Stimulated activated CD4-positive, alpha-beta T cell treated with anti-CD3 and anti-CD28 coated beads, Interleukin-2, amount 100 ng/mL, for 24 hours (primary cell): ENCODE measurements at places on chromosomes 5 and 9.

DNA sequence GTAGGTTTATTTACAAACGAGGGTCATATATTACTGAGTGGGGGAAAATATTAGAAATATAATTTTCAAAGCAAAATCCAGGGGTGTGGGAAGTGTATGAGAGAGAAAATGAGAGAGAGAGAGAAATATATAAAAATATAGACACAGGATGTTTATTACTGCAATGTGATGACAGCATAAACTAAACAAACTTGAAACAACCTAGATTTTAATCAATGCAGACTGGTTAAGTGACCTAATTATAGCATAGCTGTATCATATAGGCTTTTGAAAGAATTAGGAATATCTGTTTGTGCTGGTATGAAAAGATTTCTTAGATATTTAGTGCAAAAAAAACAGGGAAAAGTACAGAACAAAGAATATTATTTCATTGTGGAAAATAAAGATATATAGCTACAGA is 280.5 kb downstream of the ACTL7B start:
- DNase-seq = no peak

- no peak for DNase-seq
These were observed 755 bp downstream of the DND1 start for GRCh38 chr5:140672455-140673186.

GRCh38 chr5:59471463-59471862 is 422.1 kb downstream of the PDE4D start:
- DNase-seq = no peak

- peak; percentile 14 for DNase-seq
These were observed 1.1 kb downstream of the PPIC start for GRCh38 chr5:123035360-123035917.

DNA sequence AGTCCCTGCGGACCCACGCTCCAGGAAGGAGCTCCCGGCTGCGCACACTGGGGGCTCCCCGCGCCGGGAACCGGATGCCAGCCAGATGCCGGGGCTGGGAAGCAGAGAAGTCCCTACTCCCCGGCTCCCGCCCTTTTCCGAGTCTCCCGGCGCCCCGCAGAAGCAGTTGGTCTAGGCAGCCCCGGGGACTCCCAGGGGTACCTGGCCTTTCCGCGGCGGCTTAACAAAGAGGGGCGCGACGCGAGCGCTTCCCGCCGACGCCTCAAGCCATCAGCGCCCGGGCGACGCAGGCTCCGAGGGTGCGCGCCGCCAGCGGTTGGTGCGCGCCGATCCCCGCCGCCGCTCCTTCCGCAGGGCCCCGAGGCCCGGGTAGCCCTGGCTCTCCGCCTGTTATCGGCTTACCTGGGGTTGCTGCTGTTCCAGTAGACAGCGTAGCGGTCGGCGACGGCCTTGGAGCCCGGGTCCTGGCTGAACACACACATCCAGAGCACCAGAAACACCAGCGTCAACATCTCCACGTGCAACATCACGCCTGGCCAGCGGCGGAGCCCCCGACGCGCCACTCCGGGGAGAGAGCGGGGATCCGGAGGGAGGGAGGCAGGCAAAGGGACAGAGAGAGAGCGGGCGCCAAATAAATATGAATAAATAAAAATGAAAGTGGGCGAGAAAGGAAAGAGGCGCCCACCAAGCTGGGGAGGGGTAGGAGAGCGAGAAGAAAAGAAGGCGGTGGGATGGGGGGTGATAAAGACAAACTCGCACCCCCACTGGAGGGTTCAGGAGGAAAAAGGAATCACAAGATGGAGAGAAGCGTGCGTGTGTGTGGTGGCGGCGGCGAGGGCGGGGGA is 428 bp downstream of the EFNA5 start:
- DNase-seq = no peak

GRCh38 chr9:136564379-136564988 is 18.6 kb upstream of the NOTCH1 start:
- no peak for DNase-seq

- DNase-seq = no peak
These were observed 45.8 kb upstream of the ATG10 start for GRCh38 chr5:81925981-81926380.

- no peak for DNase-seq
These were observed 82.7 kb downstream of the EGFLAM start for GRCh38 chr5:38341056-38341455.

DNA sequence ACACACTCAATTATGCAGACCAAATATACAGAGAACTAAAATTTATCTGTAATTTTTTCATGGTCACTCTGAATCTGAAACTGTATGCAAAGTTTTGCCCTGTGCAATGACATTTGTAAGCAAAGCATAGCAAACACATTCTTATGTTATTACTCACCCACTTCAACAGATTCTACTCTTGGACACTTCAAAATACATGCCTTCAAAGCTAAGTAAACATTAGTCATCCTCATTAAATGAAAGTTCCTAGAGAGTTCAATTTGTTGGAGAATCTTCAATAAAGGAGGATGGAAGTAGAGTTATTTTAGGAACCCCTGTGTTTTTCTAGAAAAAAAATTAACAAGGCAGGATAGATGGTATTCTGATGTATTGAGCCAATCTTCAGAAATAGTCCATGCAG is 639.7 kb upstream of the C9orf72 start:
- DNase-seq = no peak

- DNase-seq = no peak
These were observed 424.2 kb upstream of the WWC1 start for GRCh38 chr5:167867281-167867680.

GRCh38 chr5:1731091-1731639 is 68.5 kb downstream of the MRPL36 start:
- DNase-seq = no peak

- DNase-seq = no peak
These were observed 27.5 kb downstream of the GABRA6 start for GRCh38 chr5:161713042-161713441.

- peak; percentile 37 for DNase-seq
These were observed 56.7 kb downstream of the MAPKAP1 start for GRCh38 chr9:125650271-125650737.

- no peak for DNase-seq
These were observed 12.7 kb upstream of the SVEP1 start for GRCh38 chr9:110592044-110592830.

DNA sequence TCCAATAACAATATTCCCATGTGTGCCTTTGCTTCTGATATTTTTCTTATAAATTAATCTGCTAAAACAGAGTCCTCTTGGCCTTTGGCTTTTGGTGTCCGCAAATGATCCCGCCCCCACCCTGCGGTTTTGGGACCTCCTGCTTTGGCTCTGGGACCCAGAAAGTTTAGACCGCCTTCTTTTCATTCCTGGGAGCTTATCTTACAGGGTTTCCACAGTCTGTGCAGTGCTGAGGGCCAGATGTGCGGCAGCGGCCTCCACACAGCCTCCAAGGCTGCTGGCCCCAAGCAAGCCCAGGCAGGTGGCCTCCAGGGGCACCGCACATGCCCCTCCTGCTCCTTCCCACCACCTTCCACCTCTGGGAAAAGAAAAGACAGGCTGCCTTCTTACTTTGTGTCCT is 191.5 kb downstream of the ERCC6L2 start:
- DNase-seq = no peak

DNA sequence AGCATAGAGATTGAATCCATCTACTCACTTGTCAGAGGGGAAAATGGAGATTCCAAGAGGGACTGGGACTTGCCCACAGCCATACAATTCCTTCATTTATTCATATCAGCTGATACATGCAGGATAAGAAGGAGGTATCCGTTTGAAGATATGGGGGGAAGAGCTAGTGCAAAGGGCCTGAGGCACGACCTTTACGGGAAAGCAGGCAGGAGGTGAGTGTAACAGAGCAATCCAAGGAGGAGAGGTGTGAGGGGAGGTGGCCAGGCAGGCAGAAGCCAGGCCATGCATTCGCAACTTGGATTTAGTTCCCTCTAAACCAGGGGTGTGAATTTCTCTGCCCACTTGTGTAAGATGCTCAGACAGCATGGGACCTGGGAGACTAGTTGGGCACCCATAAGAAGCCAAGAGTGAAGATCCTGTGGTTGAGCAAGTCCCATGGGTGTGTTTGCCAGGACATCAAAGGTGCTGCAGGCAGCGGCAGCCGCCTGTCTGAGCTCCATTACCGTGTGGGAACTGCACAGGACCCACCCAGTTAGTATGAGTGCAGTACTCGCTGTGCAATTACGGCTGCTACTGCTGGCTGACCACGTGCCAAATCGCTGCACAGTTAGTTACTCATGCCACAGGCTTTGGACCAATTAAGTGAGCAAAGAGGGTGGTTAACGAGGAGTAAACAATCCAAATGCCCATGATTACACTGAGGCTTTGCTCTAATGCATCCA is 31.4 kb upstream of the FAT2 start:
- no peak for DNase-seq

GRCh38 chr9:105421154-105421553 is 26.7 kb upstream of the FSD1L start:
- no peak for DNase-seq

DNA sequence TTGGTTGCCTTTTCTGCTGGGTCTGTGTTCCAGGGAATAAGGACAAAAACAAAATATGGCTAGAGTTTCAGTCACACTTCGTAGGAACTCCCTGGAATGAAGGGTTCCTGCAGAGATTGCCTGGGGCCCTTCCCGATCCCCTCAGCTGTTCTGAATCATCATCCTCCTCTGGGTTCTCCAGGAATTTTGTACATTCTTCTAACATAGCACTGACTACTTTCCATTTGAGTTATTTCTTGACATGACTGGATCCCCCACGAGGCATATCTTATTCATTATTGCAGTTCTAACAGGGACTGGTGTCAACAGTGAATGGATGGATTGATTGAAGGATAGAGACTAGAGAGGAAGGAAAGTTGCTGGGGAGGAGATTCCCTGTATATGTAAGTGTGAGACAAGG is 49.2 kb upstream of the TNC start:
- DNase-seq = no peak

DNA sequence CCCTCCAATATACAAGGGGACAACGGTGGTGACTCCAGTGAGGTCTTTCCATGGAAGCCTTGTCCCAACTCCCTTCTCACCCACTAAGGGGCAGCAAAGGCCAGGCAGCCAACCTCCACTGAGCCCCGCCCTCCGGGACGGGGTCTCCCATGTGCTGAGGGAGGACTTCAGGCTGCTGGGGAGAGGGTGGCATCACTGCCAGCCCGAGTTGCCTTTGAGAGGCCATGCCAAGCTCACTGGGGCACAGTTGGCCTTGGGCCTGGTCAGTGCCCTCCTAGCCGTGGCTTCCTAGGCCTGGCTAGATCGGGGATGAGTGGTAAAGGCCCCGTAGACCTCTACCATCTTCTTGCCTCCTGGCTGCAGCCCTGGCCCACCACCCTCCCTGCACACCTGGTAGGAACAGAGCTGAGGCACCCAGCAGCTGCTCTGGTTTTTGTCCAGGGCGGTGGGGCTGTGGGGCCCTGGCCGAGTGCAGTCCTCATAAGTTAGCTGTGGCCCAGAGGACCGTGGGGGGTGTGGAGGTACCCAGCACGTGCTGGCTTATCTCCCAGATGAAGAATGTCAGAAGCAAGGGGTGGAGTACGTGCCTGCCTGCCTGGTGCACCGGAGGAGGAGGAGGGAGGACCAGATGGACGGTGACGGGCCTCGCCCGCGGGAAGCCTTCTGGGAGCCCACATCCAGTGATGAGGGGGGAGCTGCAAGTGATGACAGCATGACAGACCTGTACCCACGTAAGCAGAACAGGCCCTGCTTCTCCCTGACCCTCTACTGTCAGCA is 3.2 kb downstream of the SURF2 start:
- DNase-seq = no peak

GRCh38 chr5:56048124-56048523 is 53.4 kb upstream of the IL6ST start:
- no peak for DNase-seq

GRCh38 chr5:112161392-112161748 is 257.7 kb downstream of the EPB41L4A start:
- DNase-seq = no peak
